ENCODE measurements at places on chromosomes 5 and 9. TPM values are rescaled to one million over a fixed set of nuclear protein-coding genes. Genes with fewer than 3 reads are reported as not detected.

FAXDC2 gene
- 60.9 TPM for total RNA-seq

ARSI gene
- 6.3 TPM for total RNA-seq

TOR2A gene
- 6.8 TPM for total RNA-seq

SSNA1 gene
- 27.6 TPM for total RNA-seq

EFNA5 gene
- total RNA-seq, result 18.5 TPM

ALDH7A1 gene
- total RNA-seq, result 63.0 TPM

TRAPPC13 gene
- total RNA-seq, result 23.7 TPM

PCDHA5 gene
- total RNA-seq, result 0.27 TPM

TPPP gene
- 3.4 TPM for total RNA-seq

PCDHGB4 gene
- total RNA-seq, result 9.0 TPM

PCDHA1 gene
- total RNA-seq, result not detected

EPB41L4B gene
- total RNA-seq, result 31.8 TPM

TAF1L gene
- total RNA-seq, result not detected

PLPP7 gene
- total RNA-seq, result 8.6 TPM

C5orf46 gene
- total RNA-seq, result not detected

C9orf43 gene
- 0.45 TPM for total RNA-seq

LRRTM2 gene
- total RNA-seq, result 0.58 TPM

PTCD2 gene
- 10.5 TPM for total RNA-seq

DCANP1 gene
- not detected for total RNA-seq

PCDHB12 gene
- total RNA-seq, result 6.6 TPM

All from sciatic nerve (tissue), 2 donors.